Fibroblast of gingiva (primary cell): ENCODE measurements at places on chromosomes 3 and 15.

DNA sequence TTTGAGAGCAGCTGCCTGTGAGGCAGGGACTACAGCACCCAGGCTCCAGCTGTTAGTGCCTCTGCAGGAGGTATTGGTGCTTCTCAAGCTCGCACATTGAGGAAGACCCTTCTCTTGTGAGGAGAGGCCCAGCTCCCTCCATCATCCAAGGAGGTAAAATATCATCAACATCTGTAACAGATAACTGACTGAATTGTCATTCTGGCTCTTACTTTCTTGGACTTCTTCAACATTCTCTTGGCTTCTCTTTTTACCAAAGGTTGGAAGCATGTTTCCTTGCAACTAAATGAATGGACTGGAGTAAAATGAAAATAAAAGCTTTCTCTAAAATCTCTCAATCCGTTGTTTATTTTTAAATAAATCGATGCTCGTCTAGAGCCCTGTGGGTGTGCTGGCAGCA lies 53.1 kb upstream of the PXYLP1 start:
- DNase-seq, result no peak

DNA sequence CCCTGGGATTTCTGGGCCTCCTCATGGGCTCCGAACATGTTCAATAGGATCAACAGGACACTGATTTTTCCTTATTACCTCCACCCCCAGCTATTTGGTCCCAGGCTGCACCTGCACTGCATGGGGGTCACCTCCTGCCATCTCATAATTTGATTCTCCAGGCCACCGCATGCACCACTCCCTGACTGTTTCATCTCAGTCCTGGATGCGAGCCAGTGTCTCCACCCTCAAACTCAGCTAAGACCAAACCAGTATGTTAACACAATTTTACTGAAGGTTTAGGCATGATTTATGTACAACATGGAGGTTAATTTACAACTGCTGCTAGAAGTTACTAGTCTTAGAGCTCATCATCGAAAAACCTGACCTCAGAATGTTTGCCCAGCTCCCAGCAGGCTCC lies 249.5 kb downstream of the UACA start:
- DNase-seq, result no peak

DNA sequence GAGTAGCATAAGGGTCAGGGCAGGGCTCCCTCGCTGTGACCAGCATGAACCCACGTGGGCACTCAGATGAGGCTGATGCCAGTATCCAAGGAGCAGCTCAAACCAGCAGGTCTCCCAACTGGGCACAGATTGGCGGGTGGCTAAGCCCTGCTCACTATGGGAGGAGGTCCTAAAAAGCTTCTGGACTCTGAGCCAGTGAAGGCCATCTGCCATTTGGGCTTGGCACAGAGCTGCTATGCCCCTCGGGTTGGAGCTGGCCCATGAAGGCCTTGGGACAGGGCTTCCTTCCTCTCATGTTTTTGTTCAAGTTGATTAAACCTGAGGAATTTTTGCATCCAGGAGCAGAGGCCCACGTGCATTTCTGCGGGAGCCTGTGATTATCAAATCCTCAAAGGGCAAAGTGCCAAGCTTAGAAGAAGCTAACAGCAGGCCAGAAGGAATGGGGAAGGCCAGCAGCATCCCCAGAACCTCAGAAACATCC lies 4.3 kb upstream of the STRA6 start:
- DNase-seq, result no peak

DNA sequence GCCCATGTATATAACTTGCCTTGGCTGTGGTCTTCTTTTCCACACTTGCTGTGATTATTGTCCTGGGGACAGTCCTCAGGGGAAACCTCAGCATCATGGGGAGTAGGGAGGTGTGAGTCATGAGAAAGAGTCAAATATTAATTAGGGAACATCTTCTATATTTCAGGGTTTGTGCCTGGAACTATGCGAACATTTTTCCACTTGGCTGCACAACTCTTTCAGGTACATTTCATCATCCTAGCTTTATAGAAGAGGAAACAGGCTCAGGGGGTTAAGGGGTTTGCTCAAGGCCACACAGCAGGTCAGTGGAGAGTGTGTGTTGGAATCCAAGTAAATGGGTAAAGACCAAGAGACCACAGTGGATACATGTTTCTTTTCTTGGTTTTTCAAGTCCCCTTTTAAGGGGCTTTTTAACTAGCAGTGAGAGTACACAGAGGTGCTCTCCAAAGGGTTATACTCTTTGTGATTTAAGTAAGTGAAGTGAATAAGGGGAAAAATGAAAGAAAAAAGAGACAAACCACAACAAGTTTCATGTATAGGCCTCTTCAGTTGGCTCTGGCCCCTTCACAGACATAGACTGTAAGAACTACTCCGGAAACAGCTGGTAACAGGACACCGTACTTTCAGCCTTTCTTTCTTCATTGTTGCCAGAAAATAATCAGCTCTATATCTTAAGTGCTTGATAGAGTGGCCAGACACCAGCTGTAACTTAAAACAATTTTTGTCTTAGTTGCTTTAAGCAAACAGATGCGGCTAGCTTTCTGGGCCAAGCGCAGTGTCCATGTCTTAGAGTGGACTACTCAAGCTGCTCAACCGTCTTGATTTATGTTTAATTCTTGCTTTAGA lies 64.6 kb downstream of the EEFSEC start:
- peak; percentile 18 for DNase-seq

GRCh38 chr3:173399044-173399443 lies 1.5 kb downstream of the NLGN1 start:
- DNase-seq, result no peak

DNA sequence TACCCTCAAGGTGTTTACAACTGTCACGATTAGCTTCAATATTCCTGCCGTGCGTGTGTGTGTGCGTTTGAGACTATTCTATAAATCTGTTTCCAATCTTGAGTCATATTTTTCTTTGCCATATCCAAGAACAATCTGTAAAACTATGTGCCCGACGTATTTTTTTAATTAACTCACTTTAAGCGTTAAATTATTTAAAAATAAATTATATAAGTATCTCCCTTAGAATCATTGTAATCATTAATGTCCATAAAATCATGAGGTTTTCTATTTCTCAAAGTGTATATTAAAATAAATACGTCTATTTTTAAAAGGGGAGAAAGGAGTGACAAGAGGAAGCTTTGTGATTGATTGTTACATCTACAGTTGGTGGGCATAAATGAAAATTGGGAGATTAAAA lies 2.9 kb downstream of the SETMAR start:
- DNase-seq, result peak; percentile 40

- DNase-seq, result peak; percentile 63
These were observed 19.9 kb downstream of the NDUFB4 start for GRCh38 chr3:120615847-120616609.

- no peak for DNase-seq
These were observed 968.4 kb downstream of the FHIT start for GRCh38 chr3:60282866-60283265.

DNA sequence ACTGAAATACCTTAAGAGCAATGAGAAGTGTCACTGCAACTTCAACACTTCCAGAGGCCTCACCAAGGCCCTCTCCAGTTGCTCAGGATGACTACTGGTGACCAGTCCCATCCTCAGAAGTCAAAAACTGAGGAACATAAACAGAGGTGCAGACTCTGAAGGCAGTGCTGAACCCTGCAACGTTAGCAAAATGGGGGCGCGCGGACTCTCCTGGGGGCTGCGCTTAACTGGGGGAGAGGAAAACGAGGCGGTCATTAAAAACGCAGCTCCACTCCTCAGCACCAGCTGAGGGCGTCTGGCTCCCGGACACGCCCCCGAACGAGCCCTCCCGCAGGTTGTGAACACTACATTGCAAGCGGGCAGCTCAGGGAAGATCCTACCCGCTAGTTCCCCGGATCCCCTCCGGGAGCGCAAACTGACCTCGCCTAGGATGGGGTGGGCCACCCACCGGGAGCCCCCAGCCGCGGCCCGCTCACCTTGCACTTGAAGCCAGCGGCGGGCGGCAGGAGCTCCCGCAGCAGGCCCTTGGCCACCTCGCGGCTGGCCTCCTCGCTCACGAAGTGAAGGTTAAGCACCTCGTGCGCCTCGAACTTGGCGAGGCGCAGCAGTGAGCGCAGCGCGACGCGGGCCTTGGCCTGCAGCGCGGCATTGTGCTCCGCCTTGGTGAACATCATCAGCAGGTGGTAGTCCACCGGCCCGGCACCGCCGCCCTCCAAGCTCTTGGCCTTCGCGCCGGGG lies 711 bp downstream of the XXYLT1 start:
- peak; percentile 39 for DNase-seq

DNA sequence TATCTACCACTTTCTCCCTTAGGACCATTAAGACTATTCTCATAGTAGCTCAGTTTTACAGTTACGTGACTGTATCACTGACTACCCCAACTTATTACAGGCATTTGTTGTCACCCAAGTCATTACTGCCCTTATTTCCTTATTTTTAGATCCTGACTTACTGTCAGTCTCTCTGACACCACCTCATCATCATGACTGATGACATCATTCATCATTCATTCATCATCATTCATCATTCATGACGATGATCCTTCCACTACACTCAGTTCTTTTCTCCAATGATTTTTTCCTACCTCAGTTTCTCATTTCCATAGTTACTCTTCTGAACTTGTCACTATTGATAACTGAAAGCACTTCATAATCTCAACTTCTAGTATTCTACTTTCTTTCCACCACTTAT lies 83.8 kb downstream of the ADAM10 start:
- DNase-seq, result no peak

- DNase-seq, result no peak
These were observed 394.5 kb downstream of the MECOM start for GRCh38 chr3:169269005-169269404.

- DNase-seq, result no peak
These were observed 127.7 kb upstream of the IQSEC1 start for GRCh38 chr3:13200946-13201345.

DNA sequence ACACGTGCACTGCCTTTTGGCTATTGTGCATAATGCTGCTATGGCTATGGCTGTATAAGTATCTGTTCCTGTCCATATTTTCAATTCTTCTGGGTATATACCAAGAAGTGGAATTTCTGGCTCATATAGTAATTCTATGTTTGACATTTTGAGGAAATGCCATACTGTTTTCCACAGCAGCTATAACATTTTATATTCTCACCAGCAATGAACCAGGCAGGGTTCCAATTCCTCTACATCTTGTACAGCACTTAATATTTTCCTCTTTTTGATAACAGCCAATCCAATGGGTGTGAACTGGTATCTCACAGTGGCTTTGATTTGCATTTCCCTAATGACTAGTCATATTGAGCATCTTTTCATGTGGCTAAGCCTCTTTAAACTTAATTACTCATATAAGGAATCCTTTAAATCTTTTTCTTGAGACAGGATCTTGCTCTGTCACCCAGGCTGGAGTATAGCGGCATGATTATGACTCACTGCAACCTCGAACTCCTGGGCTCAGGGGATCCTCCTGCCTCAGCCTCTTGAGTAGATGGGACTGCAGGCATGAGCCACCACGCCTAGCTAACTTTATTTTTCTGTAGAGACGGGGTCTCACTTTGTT lies 38.1 kb upstream of the IGDCC4 start:
- no peak for DNase-seq

DNA sequence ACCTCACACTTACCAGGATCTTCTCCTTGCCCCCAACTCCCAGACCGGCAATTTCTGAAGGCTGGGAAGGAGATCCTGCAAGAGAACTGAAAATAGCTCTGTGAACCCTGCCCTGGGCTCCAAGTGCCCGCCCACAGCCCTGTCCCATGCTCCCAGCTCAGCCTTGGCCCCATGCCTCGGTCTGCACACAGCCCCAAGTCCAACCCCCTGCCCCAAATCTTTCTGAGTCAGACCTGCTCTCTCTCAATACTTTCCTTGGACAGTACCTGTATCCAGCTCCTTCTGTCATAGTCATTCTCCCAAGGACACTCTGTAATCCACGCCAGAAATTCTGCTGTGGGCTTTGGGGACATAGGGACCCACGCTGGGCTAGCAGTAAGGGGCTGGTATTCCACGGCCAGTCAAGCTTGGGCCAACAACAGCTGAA lies 6.3 kb upstream of the SMAD3 start:
- no peak for DNase-seq

DNA sequence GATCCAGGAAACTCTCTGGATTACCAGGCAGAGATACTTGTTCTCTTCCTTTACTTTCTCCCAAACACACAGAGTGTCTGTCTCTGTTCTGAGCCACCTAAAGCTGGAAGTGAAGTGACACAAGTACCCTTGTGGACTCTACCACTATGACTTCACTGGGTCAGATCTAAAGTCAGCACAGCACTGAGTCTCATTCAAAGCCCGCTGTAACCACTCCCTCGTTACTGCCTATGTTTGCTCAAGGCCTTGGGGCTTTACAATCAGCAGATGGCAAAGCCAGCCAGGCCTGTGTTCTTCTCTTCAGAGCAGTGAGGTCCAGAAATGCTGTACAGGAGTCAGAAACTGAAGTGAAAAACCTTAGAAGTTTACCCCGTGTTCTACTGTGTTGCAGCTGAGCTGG lies 588.3 kb upstream of the SEMA6D start:
- no peak for DNase-seq

- DNase-seq, result no peak
These were observed 1.3 kb downstream of the DENND6A start for GRCh38 chr3:57691411-57692132.

GRCh38 chr3:128806588-128806987 lies 72.8 kb upstream of the ACAD9 start:
- DNase-seq, result no peak

DNA sequence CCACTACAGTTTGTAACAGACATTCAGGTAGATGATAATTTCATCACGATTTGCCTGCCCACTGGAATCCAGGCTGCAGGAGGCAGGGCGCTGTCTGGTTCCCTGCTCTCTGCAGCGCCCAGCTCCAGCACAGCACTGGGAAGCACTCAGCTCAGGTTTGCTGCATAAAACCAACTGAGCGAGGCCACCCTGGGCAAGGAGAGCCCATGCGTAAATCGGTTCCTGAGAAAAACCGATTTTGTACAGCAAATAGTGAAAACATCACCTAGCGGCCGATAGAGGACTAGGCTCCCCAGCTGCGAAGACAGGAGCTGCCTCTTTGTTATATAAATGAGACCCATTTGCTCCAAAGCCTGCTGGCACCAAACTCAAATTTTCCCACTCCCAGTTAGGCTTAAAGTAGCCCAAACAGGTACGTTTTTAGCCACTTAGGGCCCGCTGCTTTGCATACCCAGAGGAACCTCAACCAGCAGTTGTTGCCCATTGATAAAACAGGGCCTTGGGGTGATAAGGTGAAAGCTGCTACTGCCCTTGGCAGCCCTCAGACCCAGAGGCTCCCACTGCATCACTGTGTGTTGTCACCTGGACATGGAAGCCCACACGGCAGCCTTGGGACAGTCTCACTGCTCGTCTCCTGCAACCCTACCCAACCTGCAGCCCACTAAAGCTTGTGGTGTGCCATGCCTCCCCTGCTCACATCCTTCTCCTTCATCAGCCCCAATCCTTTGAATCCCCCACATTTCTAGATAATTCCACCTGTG lies 47.5 kb downstream of the ALDH1L1 start:
- DNase-seq, result no peak

GRCh38 chr3:113276751-113277080 lies 65.4 kb downstream of the BOC start:
- DNase-seq, result no peak

GRCh38 chr15:71610728-71611552 lies 199.4 kb upstream of the NR2E3 start:
- DNase-seq, result peak; percentile 85

GRCh38 chr3:42514876-42515275 lies 12.4 kb downstream of the VIPR1 start:
- no peak for DNase-seq
